RWPE1 (cell line): ENCODE measurements at places on chromosomes 3 and 15.

GRCh38 chr3:195591220-195591619 lies 7.5 kb upstream of the APOD start:
- DNase-seq: no peak

GRCh38 chr15:47786371-47786770 lies 69.1 kb downstream of the SEMA6D start:
- DNase-seq: no peak

DNA sequence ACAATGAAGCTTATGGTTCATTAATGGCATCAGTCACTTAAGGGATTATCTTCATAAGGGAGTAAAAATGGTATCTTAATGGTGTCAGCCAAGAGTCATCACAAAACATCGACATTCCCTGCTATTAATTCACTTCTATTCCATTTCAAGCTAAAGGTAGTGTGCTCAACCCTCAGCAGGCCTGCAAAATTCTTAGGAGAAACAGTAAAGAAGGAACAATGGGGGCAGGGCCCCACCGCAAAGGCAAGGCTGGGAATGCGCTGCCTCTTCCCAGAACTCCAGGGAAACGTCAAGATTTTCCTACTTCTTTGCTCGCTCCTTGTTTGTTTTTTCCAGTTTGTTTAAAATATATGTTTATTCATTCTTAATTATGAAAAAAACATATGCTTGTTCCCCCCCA lies 187.3 kb upstream of the TSC22D2 start:
- no peak for DNase-seq

GRCh38 chr3:125160606-125161371 lies 51.8 kb downstream of the SLC12A8 start:
- DNase-seq: no peak

GRCh38 chr15:65411465-65412071 lies 11.2 kb downstream of the IGDCC4 start:
- DNase-seq: no peak

GRCh38 chr3:3847994-3848922 lies 49.0 kb downstream of the LRRN1 start:
- no peak for DNase-seq

DNA sequence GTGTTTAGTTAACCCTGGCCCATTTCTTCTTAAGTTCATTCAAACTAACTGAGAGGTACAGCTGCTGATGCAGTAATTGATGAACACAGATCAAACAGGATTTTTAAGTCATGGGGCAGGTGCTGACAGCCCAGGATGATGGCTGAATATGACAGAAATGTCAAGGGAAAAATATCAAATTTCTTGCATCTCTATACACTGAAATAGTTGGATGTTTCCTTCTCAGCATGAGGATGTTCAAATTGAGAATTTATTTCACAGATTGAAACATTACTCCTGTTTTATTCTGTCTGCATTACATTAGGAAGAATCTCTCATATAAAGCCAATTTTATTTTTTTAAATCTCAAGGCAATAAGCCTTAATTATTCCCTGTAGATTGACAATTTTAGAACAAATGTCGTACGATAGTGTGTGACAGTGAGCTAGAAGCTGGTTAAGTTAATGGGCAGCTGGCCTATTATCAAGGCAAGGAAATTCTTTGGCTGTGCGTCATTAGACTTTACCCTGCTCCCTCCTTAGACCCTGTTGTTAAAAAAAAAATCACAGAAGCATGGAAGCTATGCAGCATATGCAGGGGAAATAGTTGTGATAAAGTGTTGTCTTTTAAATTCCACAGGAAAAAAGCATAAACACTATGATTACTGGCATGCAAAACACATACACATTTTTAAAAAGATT lies 183.8 kb upstream of the KCNMB2 start:
- DNase-seq: no peak

DNA sequence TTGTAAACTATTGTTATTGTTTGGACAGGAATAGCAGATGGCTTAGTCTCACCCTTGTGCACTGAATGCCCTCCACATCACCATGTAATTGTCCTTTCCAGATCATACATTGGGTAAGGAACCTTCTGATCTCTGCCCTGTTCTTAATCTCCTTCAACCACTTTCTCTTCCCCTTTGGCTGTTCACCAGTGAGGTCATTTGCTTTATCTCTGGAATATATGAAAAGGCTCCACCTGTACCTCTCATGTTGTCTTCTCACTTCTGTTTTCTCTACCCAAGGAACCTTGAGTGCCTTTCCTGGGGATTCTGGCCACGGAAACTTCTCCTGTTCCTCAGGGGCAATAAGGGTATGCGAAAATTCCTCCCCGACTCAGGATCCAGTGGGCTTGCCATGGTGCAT lies 28.5 kb downstream of the MCTP2 start:
- DNase-seq: no peak

DNA sequence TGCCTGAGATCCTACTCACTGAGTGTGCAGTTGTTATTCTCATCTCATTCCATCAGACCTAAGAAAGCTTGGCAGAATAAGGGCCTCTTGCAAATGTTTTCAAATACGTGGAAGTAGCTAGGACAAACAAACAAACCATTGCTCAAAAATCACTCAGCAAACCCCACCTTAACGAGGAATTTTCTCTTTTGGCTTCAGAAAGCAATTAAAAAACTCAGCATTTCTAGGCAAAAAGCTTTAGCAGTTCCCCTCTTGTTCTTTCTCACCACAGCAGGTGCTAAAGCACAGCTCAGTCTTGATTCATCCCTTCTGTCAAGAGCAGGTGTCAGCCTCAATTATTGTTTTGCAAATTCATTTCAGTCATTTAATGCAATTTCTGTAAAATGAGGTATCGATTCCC lies 58.6 kb upstream of the NUDT16 start:
- no peak for DNase-seq

- no peak for DNase-seq
Measured at GRCh38 chr15:78033864-78034263, 43.6 kb downstream of the TBC1D2B start.

- DNase-seq: no peak
Measured at GRCh38 chr3:186619787-186620212, 6.9 kb downstream of the AHSG start.

DNA sequence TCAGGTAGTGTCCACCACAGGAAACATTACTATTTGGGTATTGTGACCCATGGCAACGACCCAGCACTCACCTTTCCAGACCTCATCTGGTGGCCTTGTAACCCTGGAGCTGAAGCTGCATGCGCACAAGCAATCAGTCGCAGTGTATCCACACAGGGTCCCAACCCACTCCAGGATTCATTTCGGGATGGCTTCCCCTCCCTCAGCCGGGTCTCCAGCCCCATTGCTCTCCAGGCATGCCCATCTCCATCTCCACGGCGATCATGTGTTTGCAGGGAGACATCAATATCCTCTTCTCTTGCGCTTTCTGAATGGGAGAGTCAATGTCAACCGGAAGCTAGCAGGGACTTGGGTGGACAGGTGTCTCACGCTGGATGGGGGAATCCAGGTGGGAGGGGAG lies 35.2 kb downstream of the GOLGA6L2 start:
- DNase-seq: no peak

- DNase-seq: no peak
Measured at GRCh38 chr15:39304201-39304841, 276.6 kb upstream of the THBS1 start.

DNA sequence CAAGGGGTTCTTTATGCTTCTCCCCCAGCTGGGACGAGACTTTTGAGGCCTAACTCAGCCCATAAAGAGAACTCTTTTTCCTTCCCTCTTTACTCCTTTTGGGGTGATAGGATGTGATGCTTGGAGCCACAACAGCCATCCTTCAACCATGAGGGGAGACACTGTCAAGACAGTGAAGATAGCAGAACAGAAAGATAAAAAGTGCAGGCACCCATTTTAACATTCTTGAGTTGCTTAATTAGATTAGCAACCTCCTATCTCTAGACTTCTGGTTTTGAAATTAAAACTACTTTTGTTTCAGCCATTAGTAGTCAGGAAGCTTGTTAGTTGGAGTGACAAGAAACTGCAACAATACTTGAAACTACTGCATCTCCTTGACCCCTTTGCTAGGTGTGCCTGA lies 6.5 kb downstream of the GPR27 start:
- DNase-seq: no peak

- DNase-seq: no peak
Measured at GRCh38 chr3:39187372-39188155, 4.8 kb downstream of the XIRP1 start.

DNA sequence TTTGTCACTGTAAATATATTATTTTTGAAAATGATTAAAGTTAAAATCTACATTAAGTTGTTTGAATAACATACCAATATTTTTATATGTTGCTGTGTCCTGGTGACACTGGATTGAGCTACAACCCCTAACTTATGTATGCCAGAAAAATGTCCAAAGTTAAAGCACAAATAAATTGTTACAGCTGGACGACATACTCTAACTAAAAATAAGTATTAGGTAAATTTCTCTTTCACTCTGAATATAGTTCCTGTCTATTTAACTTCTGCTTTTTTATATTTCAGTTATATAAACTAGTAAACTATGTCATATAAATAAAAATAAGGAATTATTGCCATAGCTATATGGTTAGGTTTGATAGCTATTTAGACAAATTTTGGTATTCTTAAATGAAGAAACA lies 118.5 kb upstream of the SAMMSON start:
- DNase-seq: no peak

- no peak for DNase-seq
Measured at GRCh38 chr3:53744351-53744750, 101.9 kb downstream of the CHDH start.

DNA sequence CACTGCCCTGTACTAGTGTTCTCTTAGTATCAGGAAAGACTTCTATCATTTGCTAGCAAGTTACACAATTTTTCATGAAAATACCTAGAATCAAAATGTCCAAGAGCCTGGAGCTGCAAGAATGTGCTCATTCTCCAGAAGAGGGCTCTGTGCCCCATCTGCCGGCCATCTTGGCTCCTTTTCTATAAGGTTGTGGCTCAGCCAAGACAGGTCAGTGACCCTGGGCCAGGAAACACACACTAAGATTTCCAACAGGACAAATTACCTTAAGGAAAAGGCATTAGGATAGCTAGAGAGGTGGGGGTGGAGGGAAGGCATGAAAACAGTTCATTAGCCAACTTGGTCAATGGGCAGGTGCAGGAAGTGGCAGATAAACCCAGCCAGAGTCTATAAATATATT lies 20.7 kb downstream of the TIMP4 start:
- no peak for DNase-seq

- no peak for DNase-seq
Measured at GRCh38 chr15:49361370-49361769, 61.7 kb upstream of the FGF7 start.

DNA sequence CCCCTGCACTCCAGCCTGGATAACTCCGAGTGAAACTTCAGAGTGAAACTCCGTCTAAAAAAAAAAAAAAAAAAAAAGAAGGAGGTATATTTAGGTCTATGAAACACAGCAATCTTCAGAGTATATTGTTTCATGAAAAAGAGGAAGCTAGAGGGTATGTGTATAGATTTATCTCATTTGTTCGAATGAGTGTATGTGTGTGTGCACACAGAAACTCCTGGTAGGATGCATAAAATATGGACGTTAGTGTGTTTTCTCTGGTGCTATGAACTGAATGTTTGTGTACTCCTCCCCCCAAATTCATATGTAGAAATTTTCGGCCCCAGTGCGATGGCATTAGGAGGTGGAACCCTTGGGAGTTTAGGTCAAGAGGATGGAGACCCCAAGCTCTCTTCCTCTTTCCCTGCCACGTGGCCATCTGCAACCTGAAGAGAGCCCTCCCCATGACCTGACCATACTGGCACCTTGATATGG lies 98.6 kb upstream of the KLF13 start:
- DNase-seq: no peak

DNA sequence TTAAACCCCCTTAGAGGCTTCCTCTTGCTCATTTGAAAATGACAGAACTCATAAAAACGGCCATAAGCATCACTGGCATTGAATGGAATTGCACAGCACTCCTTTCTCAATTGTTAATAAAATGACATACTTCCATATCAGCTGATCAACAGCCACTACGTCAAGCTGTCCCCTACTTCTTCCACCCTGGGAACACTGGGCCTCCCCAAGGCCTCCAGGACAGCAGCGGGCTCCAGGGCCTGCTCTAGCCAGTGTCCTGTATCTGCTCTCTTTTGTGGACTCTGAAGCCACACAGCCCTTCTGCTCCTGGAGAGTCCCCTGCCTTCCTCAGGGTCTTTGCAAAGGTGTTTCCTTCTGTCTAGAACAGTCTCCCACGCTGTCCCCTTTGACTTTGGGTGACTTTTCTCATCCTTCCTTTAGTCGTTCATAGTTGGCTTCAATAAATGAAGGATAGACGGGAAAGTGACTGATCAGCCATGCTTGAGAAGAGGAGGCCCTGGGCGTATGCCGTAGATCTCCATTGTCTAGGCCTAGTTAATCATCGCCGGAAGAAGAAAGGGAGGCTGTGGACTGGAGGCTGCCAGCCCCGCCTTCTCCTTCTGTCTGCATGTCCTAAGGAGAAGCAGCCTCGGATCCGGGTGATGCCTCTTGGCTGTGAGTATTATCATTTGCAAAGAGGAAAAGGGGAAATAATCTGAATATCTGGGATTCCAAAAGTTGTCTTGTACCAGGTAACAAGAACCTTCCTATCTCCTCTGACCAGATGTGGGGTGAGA lies 4.7 kb upstream of the THSD4 start:
- DNase-seq: no peak

GRCh38 chr15:31559786-31560185 lies 233.2 kb downstream of the KLF13 start:
- DNase-seq: no peak

DNA sequence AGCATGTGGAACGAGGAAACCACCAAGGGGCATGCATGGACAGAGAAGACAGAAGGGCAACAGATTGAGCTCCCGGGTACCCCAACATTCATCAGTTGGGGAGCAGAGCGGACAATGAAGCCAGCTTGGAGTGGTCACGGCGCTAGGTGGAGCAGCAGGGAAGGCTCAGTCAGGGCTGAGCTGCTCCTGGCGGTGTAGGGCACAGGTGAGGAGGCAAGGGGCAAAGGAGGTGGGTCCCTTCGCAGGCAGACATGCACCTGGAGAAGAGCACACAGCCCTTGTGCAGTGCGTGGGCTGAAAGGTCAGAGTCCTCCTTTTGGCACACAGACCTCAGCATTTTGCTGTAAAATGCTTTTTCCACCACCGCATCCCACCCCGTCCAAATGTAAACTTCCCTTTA lies 90.0 kb upstream of the SLC6A6 start:
- no peak for DNase-seq

GRCh38 chr3:155657161-155657560 lies 87.7 kb downstream of the PLCH1 start:
- DNase-seq: no peak

DNA sequence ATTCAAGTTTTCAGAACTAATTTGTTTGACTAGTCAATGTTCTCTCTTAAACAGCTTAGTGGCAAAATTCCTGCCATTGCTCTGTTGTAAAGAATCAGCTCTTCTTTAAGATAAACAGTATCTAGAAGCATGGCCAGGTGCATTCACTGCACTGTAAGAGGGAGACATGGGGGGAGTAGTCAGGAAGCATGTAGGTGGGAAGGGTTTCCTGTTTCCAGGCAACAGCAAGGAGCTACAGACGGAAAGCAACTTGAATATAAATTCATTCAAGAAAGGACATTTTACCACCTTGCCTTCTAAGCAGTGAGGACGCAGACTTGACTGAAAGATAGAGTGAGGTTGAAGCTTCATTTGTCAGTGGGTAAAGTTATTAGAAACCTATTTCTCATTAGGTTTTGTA lies 55.3 kb downstream of the BBX start:
- DNase-seq: no peak

- DNase-seq: peak; percentile 19
Measured at GRCh38 chr3:140176526-140176925, 241.5 kb downstream of the CLSTN2 start.
